Naive thymus-derived CD8-positive, alpha-beta T cell (primary cell): ENCODE measurements at places on chromosomes 1 and 21. TPM values are rescaled to one million over a fixed set of nuclear protein-coding genes. Genes with fewer than 3 reads are reported as not detected.

Gene PIGC
- total RNA-seq, result 43.2 TPM

Gene AADACL3
- not detected for total RNA-seq

DNA sequence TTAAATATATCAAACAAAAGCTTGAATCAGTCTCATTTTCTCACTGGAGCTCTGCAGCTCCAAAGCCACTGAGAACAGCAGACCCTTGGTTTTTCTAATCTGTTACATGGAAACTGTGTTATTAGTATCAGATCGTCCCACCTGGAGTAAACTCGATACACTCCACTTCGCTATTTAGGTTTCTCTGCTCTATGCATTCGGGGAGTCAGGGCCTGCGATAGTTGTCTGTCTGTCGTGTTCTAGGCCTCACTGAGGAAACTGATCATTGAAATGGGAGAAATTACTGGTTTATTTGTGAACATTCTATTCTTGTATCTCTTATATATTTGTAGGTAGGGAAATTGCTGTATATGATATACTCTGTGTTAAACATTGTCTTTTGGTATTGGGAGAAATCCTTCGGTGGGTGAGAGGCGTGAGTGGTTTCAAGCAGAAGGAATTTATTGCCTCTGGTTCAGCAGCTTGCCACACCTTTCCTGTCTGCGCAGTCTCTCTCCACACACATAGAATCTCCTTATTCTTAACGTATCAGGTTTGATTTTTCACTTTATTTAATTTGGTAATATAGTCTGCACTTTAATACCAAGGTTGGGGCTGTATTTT is 8.5 kb downstream of the PRDM2 start:
- no peak for DNase-seq

- DNase-seq, result no peak
Measured at GRCh38 chr1:33456502-33456886, 16.0 kb upstream of the ZSCAN20 start.

- DNase-seq, result no peak
Measured at GRCh38 chr1:157234705-157235273, 96.6 kb upstream of the ETV3 start.
